HuH-7.5 (cell line): ENCODE measurements at places on chromosomes 11 and 22.

DNA sequence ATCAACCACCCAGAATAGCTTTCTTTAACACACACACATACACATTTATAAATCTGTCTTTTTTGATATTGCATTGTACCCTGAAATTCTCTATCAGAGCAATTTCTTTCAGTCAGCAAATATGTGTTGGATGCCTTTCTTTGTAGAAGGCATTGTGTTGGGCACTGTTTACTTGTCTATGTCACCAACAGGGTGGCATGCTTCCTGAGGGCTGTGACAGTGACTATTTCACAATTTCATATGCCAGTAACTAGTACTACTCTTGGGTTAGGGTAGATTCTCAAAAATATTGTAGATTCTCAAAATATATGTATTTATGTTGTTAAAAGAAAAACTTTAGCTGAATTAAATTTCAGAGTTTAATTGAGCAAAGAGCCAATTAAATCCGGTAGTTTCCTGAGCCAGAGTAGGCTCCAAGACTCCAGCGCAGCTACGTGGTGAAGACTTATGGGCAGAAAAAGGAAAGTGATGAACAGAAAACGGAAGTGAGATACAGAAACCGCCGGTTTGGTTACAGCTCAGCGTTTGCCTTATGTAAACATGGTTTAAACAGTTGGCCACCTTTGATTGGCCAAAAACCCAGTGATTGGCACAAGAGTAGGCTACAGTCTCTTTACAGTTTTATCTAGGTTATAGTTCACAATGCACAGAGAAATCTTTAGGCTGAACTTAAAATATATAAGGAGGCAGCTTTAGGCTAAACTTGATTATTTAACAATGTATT is 723.3 kb downstream of the NTM start:
- DNase-seq: no peak

- no peak for DNase-seq
Measured at GRCh38 chr11:71241721-71242259, 10.6 kb downstream of the SHANK2 start.

- no peak for DNase-seq
Measured at GRCh38 chr22:39750759-39751158, 142.8 kb downstream of the ENTHD1 start.

GRCh38 chr22:31139866-31140716 is at the start of gene PLA2G3:
TSS of gene PLA2G3 (minus strand) at chr22:31140508. CDS start at chr22:31140354, 154 bp downstream.
- DNase-seq: no peak

GRCh38 chr22:46845296-46846149 is 83.1 kb downstream of the TBC1D22A start:
- DNase-seq: no peak

GRCh38 chr11:78798663-78799062 is 224.0 kb upstream of the NARS2 start:
- peak; percentile 31 for DNase-seq

GRCh38 chr11:33157103-33158027 is 3.9 kb downstream of the CSTF3 start:
- DNase-seq: no peak

- DNase-seq: peak; percentile 88
Measured at GRCh38 chr11:117426297-117426685, 98.6 kb downstream of the CEP164 start.

GRCh38 chr22:45834241-45834640 is 142.7 kb downstream of the WNT7B start:
- DNase-seq: no peak

DNA sequence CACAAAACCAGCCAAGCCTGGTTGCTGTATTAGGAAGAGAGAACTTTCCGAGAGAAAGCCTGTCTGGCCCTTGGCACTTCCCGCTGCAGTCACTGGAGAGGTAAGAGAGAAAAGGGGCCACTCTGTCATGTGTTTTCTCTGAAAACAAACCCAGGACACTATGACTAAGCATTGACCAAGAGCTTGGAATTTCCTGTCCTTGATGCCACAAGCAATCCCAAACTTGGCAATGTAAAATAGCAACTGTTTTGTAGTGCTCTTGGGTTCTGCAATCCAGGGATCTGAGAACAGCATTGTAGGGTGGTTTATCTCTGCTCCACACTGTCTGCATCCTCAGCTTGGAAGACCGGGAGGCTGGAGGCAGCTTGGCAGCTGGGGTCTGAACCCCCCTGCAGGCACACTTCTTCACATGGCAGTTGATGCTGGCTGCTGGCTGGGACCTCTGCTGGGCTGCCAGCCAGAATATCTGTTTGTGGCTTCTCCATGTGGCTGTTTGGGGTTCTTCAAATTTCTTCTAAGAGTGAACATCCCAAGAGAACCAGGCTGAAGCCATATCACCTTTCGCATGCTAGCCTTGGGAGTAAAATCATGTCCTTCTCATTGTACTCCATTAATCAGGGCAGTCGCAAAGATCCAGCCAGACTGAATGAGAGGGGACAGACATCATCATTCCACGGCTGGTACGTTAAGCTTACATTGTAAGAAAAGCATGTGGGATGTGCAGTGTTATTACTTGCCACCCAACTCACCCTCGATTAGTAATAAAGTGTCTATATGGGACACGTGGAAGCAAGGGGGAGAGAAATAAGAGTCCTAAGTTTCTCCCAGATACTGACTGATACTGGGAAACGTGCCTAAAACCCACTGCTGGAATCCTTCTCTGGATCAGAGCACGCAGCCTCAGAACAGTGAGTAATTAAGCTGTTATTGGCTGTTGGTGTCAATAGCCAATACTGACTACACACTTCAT is 537.4 kb upstream of the B3GAT1 start:
- DNase-seq: no peak

DNA sequence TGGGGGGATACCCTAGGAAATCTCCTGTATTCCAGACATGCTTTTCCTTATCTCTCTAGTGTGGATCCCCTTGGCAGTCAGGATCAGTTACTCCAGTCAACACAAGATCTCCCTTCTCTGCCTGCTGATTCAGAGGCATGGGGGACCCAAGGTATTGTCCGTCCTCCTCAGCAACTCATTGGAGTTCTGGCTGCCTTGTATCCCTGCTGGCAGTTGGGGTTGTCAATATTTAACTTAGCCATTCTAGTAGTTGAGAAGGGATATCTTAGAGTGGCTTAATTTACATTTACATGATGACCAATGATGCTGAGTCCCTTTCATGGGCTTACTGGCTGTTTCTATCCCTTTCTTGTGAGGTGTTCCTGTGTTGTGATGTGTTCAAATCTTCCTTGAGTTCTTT is 74.2 kb downstream of the GRK3 start:
- no peak for DNase-seq

GRCh38 chr11:5288108-5288905 is 13.4 kb downstream of the OR51B4 start:
- no peak for DNase-seq

DNA sequence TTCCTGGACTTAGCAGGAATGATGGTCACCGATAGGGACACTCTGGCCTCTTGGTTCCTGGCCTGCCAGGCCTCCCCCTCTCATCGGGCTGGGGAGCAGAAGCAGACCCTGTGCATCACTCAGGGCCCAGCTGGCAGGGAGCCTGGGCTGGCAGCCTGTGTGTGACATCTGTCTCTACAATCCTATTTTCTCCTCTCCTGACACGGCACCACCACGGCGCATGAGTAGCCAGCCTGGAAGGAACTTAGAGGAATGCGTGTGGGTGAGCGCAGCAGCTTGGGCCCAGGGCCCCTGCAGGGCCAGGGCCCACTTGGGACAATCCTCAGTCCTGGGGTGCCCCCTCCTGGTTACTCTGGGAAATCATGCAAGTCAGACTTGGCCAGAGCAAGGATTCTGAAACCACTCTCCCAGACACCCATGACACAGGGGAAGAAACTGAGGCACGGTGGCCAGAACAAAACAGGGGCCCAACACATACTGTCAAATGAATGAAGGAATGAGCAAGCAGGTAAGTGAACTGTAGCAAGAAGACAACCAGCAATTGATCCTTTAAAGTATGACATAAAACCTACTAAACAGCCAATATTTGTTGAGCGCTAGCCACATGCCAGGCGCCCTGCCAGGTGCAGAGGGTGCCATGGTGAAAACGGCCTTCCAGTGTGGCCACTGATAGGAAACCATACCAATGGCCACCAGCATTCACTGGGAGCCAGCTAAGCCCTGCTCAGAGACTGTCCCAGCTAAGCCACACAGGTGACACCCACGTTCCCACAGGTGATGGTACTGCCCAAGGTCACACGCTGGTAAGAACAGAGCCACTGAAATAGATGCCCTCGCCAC is 13.3 kb downstream of the RSPH14 start:
- DNase-seq: peak; percentile 92

GRCh38 chr11:1338201-1339065 is 29.0 kb upstream of the TOLLIP start:
- DNase-seq: no peak

DNA sequence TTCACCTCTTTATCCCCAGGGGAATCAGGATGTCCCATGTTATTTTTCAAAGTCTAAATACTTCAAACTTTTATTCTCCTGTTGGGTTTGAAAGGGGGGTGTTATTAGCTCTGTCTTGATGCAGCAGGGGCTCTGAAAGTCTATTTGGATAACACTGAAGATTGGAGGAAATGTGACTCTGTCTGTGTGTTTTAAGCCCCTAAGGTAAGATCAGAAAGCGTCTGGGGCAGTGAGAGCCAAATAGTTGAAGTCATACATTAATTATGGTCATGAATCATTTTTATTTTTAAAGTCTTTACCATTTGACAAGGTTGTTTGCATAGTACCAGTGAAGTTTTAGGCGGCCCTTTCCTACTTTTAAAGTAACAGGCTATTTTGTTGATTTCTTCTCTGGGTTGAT is 139.0 kb downstream of the UVRAG start:
- no peak for DNase-seq

- no peak for DNase-seq
Measured at GRCh38 chr11:12567746-12568460, 106.3 kb upstream of the TEAD1 start.

DNA sequence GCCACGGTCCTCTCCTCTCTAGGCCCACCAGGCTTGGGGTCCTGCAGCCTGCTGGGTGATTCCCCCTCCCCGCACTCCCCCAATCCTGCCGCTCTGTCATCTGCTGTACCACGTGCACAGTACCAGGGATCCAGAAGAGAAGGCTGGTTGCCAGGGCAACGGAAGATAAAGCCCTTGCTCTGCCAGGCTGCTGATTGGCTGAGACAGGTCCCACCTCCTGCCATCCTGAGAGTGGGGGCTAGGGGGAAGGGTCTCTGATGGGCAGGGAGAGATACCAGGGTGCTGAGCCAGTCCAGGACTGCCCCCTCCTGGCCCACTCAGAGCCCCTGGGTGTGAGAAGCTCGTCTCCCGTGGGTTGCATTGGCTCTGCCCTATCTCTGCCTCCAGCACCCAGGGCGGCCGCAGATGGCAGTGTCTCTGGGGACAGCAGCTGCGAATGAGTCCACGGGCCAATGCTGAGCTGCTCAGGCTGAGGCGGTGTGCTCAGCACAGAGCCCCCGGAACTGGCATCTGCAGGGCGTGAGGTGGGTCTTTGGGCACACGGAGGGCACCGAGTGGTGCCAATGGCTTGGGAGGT is at the start of gene SMIM45:
SMIM45 (plus strand) TSS at position 253 of the 577 bp plus-strand sequence.
- DNase-seq: no peak

DNA sequence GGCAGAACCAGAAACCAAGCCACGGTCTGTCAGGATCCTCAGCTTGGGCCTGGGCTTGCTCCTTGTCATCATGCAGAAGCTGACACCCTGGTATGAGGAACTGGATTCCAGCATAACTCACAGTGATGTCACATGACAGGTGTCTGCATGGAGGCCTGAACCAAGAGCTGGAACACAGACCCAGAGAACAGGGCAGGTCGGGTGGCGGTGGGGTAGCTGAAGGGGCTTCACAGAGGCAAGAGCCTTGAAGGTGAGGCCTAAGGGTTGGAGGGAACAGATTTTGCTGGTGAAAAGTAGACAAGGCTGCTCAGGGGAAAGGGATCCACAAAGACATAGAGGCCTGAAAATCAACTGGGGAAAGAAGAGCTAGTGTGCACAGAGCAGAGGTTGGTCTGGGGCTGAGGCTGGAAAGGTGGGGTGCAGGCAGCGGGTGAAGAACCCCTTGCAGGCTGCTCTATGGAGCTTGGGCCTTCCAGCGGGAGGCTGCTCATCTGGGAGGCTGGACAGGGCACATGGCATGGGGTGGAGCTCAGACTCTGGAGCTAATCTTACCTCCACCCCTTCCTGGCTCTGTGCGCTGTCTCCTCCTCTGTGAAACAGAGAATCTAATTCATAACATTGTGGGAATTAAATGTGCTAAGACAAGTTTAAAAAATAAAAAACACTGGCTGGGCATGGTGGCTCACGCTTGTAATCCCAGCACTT is 18.4 kb upstream of the RPS3 start:
- DNase-seq: no peak

- DNase-seq: no peak
Measured at GRCh38 chr11:64058494-64058893, 22.8 kb downstream of the FLRT1 start.

GRCh38 chr11:18243783-18244362 is 4.6 kb downstream of the SAA2 start:
- no peak for DNase-seq

DNA sequence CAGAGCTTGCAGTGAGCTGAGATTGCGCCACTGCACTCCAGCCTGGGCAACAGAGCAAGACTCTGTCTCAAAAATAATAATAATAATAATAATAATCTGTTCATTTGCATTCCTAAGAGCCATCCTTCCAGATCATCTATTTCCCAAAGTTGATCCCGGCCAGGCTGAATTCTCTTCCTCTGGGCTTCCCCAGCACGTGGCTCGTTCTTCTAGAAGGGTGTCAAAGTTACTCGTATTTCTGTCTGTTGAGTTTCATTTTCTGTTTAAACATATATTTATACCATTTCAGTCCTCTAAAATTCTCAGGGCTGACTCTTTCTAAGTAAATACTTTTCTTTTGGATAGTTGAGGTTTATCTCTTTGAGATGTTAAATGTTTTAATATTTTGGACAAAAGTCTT is 4.8 kb upstream of the JHY start:
- no peak for DNase-seq

GRCh38 chr11:77127920-77128691 is at the start of gene MYO7A:
TSS of gene MYO7A (plus strand) at chr11:77128246. CDS start at chr11:77130635, 2,389 bp downstream.
- DNase-seq: peak; percentile 86

DNA sequence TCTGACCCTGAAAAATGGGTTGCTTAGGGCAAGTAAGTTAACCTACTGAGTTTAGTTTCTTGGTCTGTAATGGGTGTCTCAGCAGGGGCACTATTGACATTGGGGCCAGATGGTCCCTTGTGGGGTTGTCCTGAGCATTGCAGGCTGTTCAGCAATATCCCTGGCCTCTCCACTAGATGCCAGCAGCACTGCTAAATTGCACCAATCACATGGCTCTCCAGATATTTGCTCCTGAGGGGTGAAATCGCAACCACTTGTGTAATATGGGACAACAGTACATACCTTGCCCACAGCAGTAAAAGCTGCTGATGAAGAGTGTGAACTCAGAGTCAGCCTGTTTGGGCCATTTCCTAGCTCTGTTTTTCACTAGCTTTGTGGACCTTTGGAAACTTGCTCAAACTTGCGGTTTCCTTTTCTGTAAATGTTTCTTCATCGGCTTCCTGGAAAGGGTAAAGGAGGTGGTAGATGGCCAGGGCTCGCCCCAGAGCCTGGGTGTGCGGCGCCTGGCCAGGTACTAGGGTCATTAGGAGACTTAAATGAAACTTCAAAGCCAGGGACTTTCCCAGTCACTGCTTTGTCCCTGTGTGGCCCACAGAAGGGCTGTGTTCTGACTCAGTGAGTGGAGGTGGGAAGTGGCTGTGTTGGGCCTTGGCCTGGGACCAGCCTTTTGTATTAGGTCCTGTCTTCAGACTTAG is 13.0 kb downstream of the NCF4 start:
- peak; percentile 64 for DNase-seq

GRCh38 chr11:120952461-120953434 is 71.2 kb upstream of the TBCEL start:
- DNase-seq: peak; percentile 51

GRCh38 chr11:77377734-77378133 is 76.2 kb upstream of the GDPD4 start:
- no peak for DNase-seq

- DNase-seq: no peak
Measured at GRCh38 chr22:31650391-31650790, 11.6 kb downstream of the PISD start.
